ENCODE measurements at places on chromosomes 2 and 18.

GRCh38 chr2:165633431-165633830, 160.6 kb downstream of the GALNT3 start:
- no peak for DNase-seq

DNA sequence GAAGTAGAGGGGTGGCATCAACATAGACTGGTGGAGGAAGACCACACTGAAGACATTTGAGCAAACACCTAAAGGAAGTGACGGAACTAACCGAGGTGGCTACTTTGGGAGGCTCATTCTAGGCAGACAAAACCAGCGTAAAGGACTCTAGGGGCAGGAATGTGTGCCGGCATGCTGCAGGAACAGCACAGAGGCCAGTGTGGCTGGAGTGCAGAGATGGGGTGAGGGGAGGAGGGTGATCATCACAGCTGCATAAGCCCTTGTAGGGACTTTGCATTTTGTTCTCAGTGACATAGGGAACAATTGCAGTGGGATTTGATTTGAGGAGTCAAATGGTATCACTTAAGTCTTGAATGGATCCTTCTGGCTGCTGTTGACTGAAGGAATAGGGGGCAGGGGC, 253.5 kb downstream of the NCKAP5 start:
- no peak for DNase-seq

DNA sequence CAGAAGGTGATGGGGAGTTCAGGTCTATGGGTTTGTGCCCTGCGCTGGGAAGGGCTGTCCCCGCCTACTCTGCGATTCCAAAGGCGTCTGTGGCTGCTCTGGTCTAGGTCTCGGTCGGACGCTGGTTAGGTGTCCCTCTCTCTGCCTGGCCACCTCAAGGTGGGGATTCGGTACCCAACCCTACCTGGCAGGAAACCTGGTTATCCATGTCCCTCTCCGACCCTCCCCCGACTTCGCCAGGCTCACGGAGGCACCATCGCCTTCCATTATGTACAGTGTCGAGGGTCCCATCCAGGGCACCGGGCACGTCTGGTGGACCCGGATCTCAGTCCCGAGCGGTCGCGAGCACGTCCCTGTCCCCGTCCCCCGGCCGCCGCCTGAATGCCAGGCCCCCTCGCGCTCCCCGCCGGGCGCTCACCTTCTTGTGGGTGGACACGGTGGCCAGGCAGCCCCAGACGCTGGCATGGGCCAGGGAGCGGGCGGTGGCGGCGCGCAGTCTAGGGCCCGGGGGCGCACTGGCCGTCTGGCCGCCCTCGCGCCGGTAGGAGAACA, 628 bp downstream of the CREG2 start:
- no peak for DNase-seq

- no peak for DNase-seq
Observed at GRCh38 chr2:218021536-218022071, 18.8 kb upstream of the TNS1 start.

DNA sequence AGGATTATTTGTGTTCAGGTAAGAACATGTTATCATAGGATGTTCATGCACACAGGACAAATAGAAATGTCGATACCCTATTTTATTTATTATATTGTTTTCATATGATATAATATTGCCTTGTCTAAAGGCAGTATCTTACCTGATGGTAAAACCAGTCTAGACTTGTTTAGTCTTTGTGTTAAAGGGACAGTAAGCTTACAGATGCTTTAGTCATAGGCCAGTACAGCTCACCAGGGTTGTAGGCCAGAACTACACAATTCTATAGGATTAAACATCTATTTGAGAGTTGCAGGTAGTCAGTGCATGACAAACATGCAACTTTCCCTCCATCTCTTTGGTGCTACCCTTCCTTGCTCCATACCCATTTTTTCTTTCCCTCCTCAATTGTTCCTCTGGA, 158.5 kb downstream of the GALNT3 start:
- no peak for DNase-seq

- no peak for DNase-seq
Observed at GRCh38 chr2:1455466-1455865, 42.2 kb downstream of the TPO start.
